K562 (cell line): ENCODE measurements at places on chromosomes 2 and 18. TPM values are rescaled to one million over a fixed set of nuclear protein-coding genes. Genes with fewer than 3 reads are reported as not detected.

DNA sequence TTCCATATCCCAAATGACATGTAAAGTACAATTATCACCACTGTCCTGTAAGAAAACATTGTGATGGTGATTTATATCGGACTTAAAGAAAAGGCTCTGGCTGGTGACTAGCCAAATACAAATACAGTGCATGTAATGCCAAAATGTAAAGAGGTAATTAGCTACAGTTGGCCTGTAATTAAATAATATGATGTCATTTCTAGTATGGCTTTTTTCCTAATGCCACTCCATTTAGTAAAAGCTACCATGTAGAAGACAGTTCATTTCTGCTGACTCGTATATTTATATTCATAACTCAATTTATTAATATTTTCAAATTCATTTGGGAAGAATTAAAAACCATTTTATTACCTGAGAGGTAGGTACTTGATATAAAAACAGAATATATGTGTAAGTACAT, 815.7 kb downstream of the ERBB4 start:
- no peak for DNase-seq
- H3K27ac ChIP-seq, result no peak overlapping the region
- no peaks in the 10 kb centered on the region for H3K27me3 ChIP-seq
- H3K4me1 ChIP-seq, result no peaks in the 10 kb centered on the region

- H3K4me3 ChIP-seq, result no peak overlapping the region
- no peak for DNase-seq
- H3K36me3 ChIP-seq, result no peaks in the 10 kb centered on the region
- H3K27me3 ChIP-seq, result peaks cover 31% of the 10 kb centered on the region; the same call in 2 of the 3 replicates
- H3K4me1 ChIP-seq, result no peaks in the 10 kb centered on the region; the same call in 2 of the 3 replicates
Measured at GRCh38 chr2:27261241-27261925, 1.5 kb downstream of the SLC30A3 start.

The NOSTRIN gene
- 50.9 and 56.3 TPM in 2 replicates for total RNA-seq

- no peak overlapping the region for H3K27ac ChIP-seq
- H3K4me3 ChIP-seq, result no peak overlapping the region
- no peak for DNase-seq
- H3K36me3 ChIP-seq, result no peaks in the 10 kb centered on the region
- no peaks in the 10 kb centered on the region for H3K27me3 ChIP-seq
- no peaks in the 10 kb centered on the region for H3K4me1 ChIP-seq
Measured at GRCh38 chr2:129118296-129118695, 799.6 kb upstream of the HS6ST1 start.

DNA sequence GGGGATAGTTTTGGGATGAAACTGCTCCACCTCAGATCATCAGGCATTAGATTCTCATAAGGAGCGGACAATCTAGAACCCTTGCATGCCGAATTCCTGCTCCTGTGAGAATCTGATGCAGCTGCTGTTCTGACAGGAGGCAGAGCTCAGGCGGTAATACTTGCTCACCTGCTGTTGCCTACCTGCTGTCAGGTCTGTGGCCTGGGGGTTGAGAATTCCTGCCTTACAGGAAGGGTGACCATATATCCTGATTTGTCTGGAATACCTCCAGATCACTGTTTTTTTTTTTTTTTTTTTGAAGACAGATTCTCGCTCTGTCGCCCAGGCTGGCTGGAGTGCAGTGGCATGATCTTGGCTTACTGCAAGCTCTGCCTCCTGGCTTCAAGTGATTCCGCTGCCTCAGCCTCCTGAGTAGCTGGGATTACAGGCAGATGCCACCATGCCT, 21.7 kb downstream of the ACSL3 start:
- H3K27me3 ChIP-seq, result no peaks in the 10 kb centered on the region
- peaks cover 3% of the 10 kb centered on the region; the same call in 1 of the 3 replicates for H3K36me3 ChIP-seq

DNA sequence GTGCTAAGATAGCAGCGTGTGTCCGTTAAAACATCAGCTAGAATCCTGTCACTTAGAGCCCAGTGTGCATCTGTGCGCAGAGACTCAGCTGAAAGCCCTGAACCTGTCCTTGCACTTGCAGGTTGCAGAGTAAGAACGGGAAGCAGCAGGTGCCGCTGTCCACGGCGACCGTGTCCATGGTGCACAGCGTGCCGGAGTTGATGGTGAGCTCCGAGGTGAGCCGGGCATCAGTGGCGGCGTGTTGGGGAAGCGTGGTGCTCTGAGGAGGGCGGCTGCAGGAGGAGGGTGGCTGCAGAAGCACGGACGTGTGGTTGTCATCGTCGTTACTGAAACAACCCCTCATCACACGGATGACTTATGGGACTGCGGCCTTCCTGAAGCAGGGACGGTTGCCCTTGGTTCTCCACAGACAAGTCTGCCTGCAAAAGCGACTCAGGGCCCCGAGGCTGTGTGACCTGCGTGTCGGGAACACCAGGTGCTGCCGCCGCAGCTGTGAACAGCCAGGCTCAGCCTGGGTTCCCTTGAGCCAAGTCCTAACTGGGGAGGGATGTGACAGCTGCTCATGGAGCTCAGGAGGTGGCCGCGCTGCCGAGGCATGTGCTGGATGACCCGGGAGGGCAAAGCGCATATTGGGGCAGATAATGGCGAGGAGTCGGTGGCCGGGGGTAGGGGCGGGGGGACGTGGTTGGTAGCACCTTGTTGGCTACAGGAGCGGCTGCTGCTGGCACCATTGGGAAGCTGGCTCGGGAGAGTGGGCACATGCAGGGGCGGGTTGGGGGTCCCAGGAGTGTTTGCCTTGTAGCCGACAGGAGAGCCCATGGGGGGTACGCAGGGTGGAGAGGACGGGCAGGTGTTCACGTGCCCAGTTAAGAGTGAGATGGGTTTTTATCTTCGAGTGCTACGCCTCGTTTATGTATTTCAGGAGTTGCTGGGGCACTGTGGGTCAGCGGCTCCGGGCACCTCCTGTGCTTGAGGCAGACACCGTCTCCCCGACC, 16.6 kb downstream of the CTDP1 start:
- DNase-seq, result no peak
- H3K4me1 ChIP-seq, result peaks cover 8% of the 10 kb centered on the region
- H3K36me3 ChIP-seq, result peaks cover 35% of the 10 kb centered on the region; the same call in 1 of the 3 replicates
- H3K27ac ChIP-seq, result no peak overlapping the region

- peaks cover 2% of the 10 kb centered on the region; the same call in 1 of the 2 replicates for H3K27me3 ChIP-seq
- H3K4me1 ChIP-seq, result no peaks in the 10 kb centered on the region
- no peak for DNase-seq
- no peak overlapping the region for H3K27ac ChIP-seq
- H3K36me3 ChIP-seq, result no peaks in the 10 kb centered on the region
Measured at GRCh38 chr2:182858671-182859070, 7.8 kb downstream of the FRZB start.

DNA sequence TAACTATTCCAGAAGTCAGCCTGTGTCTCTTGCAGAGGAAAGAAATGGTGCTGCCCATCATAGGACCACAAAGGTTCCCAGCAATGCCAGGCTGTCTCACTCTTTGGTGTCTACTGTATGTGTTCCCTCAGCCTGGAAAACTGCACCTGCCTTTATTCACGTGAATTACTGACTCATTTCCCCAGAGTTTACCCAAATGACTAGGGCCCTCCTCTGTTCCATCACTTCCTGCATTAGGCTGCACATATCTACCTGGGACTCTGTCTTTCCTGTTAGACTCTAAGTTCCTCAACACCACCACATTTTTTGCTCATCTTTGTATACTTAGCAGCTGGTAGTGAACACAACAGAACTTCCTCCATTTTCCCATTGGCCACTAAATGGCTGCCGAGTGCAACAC, 188.3 kb downstream of the FHOD3 start:
- H3K4me1 ChIP-seq, result no peaks in the 10 kb centered on the region
- H3K36me3 ChIP-seq, result no peaks in the 10 kb centered on the region
- no peak overlapping the region for H3K4me3 ChIP-seq
- H3K27ac ChIP-seq, result no peak overlapping the region
- H3K27me3 ChIP-seq, result no peaks in the 10 kb centered on the region; the same call in 2 of the 3 replicates

DNA sequence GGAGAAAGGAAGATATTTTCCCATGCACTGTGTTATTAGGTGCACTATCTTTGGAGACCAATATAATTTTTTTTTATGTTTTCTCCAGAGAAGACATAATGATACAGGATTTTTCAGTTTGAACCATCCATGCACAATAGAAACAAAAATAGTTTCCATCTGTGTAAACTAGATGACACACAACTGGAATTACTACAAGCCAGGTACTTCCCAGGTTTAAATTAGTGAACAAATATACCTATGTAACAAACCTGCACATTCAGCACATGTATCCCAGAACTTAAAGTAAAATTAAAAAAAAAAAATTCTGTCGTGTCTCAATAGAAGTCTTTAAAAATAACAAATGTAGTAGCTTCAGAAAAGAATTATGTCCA, 1616.8 kb upstream of the ACVR2A start:
- H3K36me3 ChIP-seq, result no peaks in the 10 kb centered on the region
- DNase-seq, result no peak
- no peaks in the 10 kb centered on the region for H3K4me1 ChIP-seq
- no peak overlapping the region for H3K27ac ChIP-seq
- H3K4me3 ChIP-seq, result no peak overlapping the region
- H3K27me3 ChIP-seq, result no peaks in the 10 kb centered on the region

GRCh38 chr2:99836690-99837605, 305.4 kb downstream of the AFF3 start:
- H3K27ac ChIP-seq, result no peak overlapping the region
- H3K27me3 ChIP-seq, result peaks cover 19% of the 10 kb centered on the region; the same call in 2 of the 3 replicates
- no peak overlapping the region for H3K4me3 ChIP-seq
- H3K4me1 ChIP-seq, result no peaks in the 10 kb centered on the region
- no peak for DNase-seq

- no peak for DNase-seq
- no peak overlapping the region for H3K4me3 ChIP-seq
- no peak overlapping the region for H3K27ac ChIP-seq
Measured at GRCh38 chr2:82893190-82893589, 1565.9 kb downstream of the SUCLG1 start.

The RGPD4 gene
- total RNA-seq, result not detected in 2 replicates

DNA sequence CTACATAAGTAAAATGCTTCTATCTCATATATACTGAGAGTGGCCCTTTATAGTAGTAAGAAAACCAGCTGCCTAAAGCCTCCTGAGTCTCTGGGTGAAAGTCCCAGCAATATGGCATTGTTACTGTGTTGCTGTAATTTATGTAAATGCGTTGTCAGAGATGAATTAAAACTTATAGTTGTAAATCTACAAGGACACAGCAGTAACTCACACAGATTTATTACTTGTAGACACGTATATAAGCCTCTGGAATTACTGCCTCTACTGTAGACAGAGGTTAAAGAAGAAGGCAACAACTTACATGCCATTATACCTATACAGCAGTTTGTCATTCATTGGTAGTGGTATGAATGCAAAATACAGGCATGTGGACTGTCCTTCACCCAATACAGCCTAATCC, 169.1 kb upstream of the BOD1L2 start:
- H3K4me3 ChIP-seq, result no peak overlapping the region
- no peaks in the 10 kb centered on the region for H3K36me3 ChIP-seq
- no peak overlapping the region for H3K27ac ChIP-seq
- no peaks in the 10 kb centered on the region for H3K27me3 ChIP-seq
- H3K4me1 ChIP-seq, result no peaks in the 10 kb centered on the region

DNA sequence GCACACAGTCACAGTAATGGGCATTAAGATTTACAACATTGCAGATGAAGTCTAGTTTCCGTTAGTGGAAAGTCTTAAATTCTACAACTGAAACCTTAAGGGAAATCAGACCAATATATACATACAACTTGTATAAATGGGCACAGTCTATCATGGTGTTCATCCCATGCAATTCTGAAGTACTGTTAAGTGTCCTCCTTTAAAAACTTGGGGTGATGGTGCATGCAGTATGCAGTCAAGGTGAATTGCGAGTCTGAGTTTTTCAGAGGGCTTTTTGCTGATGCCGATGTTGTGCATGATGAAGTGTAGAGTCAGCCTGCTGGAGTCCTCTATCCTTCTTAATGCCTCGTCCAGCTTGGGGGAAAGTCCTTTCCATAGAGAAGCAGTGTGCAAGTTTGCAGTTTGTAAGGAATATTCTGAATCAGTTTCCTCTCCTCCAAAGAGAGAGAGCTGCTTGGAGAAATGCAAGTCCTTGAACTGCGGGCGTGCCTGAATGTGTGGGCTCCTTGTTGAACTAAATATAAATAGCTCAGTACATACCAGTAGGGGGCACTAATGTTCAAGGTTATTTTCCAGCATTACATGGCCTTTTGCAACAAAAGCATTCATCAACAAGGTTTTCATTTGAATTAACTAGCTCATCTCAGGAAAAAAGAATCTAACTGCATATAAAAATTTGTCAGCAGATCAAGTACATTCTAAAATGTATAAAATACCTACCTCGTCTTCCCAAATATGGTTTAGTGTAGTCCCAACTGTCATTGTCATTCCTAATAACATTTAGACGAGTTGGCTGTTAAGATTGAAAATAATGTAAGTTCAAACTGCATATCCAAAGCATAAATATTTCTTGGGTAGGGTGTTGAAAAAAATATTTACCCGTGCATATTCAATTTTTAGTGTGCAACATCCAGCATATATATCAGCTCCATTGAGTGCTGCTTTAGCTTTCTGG, 21.3 kb downstream of the HNRNPLL start:
- H3K27me3 ChIP-seq, result no peaks in the 10 kb centered on the region
- no peak overlapping the region for H3K4me3 ChIP-seq
- H3K27ac ChIP-seq, result no peak overlapping the region
- H3K36me3 ChIP-seq, result peaks cover 91% of the 10 kb centered on the region

The GKN1 gene
- not detected in 2 replicates for total RNA-seq

DNA sequence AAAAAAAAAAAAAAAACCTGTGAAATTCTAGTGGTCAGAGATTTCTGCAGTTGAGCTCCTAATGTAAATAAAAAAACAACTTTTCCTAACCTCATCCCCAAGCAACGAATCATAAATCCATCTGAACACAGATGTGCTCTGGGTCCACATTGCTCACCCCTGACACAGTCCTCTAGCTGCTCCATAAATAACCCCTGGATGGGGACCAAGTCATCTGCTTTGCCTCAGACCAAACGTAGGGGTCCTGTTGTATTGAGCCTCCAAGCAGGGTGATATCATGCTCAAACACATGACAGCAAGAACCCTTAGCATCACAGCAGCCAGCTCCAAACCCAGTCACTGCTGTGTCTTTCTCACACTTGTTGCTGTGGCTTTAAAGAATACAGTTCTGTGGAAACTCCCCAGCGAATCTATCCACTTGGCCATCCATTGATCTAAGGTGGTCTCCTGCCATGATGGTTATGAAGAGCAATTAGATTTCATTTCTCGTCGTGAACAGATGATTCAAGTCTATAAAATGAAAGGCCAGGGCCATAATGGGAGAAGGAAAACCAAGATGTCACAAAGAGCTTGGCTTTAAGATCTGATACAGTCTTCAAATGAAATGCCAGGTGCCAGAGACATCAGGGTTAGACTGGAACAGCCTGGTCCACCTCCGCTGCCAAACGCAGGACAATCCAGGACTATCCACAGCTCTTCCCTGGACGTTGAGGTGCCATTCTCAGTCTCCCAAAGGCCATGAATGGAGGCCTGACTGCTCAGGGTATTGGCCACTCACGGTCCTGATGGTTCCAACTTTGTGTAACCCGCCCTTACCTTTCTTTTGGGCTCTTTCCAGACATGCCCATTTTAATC, 39.0 kb downstream of the TBC1D8 start:
- H3K36me3 ChIP-seq, result no peaks in the 10 kb centered on the region
- no peak overlapping the region for H3K27ac ChIP-seq
- no peaks in the 10 kb centered on the region for H3K4me1 ChIP-seq
- peaks cover 41% of the 10 kb centered on the region for H3K27me3 ChIP-seq
- H3K4me3 ChIP-seq, result no peak overlapping the region

- H3K27ac ChIP-seq, result no peak overlapping the region
- H3K27me3 ChIP-seq, result no peaks in the 10 kb centered on the region
- no peak for DNase-seq
- no peaks in the 10 kb centered on the region for H3K36me3 ChIP-seq
- H3K4me3 ChIP-seq, result no peak overlapping the region
- no peaks in the 10 kb centered on the region for H3K4me1 ChIP-seq
Measured at GRCh38 chr2:114515882-114516281, 73.4 kb downstream of the DPP10 start.

The TUBB8B gene
- total RNA-seq, result not detected in 2 replicates

The DGUOK gene
- total RNA-seq, result 91.7 and 92.5 TPM in 2 replicates
